ENCODE measurements at places on chromosomes 6 and 20.

DNA sequence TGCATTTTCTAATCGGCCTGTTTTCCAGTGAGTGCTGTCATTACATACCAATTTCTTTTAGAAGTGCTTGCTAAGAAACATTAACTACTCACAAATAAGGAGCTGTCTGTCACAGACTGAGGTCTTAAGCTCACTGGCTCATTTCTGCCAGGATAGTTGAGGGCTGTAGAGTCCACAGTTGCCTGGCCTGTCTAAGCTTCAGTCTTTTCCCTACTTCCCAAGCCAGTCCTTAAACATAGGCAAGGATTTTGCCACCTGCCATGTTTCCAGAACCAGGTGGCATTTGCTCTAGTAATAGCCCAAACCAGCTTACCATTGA is 84.7 kb downstream of the LINC00237 start:
- DNase-seq: peak; percentile 48

DNA sequence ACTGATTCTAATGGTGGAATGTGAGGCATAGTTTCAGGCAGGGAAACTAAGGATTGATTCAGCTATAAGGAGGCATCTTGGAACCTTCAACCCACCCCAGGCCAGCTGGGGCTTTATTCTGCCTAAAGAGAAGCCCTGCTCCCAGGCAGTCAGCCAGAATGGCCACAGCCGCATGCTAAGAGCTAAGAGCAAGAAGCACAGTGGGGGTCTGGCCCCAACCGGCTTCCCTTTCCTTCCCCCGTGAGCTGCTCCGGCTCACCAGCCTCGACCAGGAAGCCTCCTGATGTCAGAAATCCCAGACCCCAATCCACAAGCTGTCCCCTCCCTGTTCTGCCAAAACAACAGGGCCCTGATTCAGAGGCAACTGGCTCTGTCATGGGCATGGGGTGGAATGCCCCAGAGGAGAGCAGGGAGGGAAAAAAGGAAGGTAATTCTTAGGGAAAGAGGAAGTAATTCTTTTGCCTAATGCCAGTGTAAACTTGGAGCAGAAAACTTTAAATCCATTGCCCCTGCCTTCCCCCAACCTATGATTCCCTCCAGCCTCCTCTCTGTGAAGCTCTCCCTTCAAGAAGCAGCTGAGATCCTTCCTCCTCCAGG is 6.9 kb downstream of the GRM4 start:
- no peak for DNase-seq

GRCh38 chr6:167995731-167996151 is 1.7 kb upstream of the KIF25 start:
- no peak for DNase-seq

DNA sequence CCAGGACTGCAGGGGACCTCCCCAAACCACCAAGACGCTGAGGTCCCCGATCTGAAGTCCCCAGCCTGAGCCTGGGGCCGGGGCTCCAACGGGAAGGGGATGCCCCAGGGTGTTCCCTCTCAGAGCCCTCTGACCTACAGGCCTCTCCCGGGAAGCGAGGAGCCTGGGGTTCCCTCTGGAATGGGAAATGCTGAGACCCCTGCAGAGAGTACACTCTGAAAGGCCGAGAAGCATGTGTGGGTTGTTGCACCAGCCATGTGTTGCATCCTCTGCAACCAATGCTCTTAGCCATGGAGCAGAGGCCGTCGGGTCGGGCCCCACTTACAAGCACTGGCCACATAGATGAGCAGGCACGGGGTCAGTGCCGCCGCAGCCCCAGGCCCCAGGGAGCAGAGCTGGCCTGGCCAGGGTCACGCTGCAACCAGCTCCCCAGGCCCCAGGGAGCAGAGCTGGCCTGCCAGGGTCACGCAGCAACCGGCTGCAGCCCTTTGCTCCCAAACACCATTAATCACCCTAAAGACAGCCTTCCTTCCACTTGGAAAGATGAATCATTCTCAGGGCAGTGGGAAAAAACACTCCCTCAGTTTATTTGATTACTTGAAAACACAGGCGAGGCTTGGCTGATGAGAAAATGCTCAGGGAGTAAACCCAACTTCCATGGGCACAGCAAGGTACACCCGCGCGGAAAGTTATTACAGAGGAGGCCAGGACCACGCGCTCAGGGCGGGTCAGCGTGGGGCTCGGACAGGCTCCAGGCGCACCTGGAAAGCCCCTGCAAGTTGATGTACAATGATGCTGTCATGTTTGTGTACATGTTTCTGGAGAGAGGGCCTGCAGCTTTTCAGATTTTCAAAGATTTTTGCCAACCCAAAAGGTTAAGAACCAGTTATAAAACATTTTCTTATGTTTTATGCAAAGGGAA is 78.0 kb upstream of the AFDN start:
- DNase-seq: no peak

DNA sequence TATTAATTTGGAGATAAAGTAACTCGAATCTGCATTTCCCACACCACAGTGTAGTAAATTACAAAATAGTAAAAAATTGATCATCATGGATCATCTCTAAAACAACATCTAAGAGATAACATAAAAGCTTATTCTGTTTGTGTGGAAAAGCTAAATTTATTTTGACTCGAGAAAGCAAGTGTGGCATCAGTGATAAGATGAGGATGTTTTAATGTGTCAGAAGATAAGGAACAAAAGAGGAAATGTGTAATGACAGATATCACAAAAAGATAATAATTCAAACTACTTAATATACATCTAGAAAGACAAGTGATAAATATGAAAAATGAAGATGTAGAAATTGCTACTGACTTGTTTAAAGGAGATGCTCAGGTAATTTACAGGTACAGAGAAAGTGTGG is 74.1 kb downstream of the DNAH8 start:
- DNase-seq: no peak

GRCh38 chr6:44696686-44697085 is 309.2 kb downstream of the CDC5L start:
- no peak for DNase-seq

DNA sequence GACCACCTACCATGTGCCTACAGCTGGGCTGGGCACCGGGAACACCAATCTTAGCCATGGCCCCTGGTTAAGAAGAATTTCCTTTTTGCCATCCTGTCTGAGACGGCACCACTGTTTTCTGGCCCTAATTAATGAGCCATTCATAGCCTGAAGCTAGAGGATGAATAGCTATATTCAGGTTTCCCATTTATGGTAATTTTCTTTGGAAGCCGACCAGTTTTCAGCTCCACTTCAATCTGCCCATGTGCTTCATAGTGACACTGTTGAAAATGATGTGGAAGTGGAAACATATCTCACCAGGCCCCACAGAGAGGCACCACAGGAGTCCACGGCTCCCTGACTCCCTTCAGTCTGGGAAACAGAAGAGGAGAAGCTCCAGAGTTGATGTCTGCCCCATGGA is 22.6 kb upstream of the ULBP3 start:
- no peak for DNase-seq

- no peak for DNase-seq
Measured at GRCh38 chr6:3386374-3386857, 70.4 kb downstream of the SLC22A23 start.

DNA sequence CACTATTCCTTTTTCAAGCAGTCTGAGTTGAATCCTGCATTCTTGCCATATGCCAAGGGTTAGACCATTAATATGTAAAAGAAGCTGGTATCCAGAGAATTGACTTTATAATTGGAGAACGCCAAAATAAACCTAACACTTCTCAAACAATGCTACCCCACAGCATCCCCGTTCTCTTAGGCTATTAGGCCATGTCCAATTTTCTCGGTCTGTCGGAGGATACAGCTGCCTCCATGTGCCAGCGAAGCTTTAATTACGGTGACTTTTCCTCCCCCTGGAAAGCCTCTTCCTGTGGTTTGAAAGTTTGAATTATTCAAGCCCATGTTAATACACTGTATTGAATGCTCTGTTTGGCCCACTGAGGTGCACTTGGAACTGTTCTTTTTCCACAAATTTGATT is 60.5 kb downstream of the HS3ST5 start:
- no peak for DNase-seq

DNA sequence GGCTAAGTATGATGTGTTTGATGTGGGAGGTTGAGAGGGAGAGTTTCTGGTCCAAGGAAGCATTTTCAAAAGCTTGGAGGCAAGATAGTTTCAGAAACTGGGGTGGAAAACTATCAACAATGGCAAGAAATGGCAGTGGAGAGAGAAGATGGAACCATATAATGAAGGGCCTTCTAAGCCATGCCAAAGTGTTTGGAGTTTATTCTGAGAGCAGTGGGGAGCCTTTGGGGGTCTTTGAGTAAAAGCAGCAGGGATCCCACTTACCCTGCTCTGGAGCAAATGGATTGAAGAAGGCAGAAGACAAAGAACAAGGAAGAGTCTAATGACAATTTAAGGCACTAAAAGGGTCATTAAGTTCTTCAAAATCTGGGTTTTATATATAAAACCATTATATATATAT is 538.9 kb downstream of the UTRN start:
- no peak for DNase-seq

DNA sequence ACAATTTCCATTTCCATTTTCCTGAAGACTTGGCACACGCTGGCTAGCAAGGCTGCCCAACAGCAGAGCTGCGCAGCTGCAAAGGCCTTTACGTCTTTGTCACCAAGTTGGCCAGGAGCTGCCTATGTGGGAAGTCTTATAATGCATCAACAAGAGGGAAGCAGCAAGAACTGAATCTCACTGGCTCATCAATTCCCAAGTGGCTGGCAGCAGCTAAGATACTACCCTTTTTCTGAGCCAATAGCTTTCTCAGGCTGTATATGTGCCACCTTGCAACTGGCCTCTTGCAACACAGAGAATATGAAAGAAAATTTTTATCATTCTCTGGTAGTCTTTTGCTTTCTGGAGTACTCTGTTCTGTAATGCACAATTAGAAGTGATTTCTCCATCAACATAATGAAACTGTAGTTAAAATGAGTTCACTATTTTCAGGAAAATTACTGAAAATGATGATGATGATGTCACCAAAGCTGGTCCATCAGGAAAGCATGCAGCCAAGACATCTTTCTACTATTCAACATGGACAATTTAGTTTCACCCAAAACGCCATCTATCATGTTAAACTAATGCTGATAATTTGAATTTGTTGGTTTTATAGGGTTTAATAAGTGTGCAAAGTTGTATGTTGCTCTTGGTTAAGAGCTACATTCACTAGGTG is 97.3 kb upstream of the FOXA2 start:
- DNase-seq: no peak
